ENCODE measurements at places on chromosomes 12 and 14.

DNA sequence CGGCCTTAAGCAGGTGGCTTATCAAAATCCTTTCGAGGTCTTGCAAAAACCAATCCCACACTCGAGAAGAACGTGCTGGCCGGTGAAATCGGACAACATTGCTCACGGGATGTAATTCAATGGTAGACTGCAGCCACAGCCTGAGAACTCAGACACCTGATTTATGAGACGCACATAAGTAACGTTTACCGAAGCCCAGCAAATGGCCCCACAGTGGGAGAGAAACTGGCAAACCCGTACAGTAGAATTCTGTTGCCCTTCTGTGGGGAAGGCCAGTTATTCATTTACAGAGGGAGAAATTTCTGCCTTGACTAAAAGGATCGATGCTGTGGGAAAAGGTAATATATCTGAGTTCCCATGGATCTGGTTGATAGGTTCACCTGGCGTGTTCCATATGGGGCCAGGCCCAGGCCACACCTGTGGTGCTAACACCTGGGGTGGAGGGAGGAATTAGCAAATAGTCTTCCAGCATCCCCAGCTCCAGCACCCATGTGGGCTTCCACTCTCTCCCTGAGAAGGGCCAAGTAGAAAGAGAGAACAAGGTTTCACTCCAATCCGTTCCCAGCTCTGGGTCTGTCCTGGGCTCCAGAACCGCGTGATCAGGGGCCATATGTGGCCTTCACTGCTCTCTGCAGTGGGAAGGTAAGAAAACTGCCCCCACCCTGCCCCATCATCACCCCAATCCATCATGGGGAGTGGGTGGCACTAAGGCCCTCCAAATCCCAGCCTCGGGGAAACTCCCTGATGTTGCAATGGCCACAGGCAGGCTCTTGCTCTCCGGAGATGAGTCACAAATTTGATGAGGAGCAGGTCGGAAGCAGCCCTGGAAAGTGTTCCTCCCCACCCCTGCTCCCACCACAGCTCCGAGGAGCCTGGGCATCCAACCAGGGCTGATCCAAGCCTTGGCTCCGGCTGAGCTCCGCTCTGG, 12.7 kb downstream of the BDKRB1 start:
- no peak for DNase-seq

DNA sequence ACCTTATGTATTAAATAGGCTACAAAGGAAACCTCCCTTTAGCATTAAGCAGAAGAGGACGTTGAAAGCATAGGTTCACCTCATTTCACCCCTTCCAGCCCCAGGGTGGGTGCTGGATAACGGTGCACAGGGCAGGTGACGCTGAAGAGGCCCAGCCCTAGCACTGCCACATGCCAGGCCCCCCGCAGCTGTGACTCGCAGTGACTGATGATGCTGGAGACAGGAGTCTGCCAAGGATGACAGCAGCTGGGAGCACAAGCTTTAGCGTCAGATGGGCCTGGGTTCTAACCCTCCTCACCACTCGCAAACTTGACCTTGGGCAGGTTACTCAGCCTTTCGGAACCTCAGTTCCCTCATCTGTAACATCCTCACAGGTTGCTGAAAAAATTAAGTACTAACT, 76.7 kb downstream of the TBK1 start:
- DNase-seq: no peak

GRCh38 chr14:70838076-70838475, 28.8 kb upstream of the MAP3K9 start:
- no peak for DNase-seq

- DNase-seq: no peak
Measured at GRCh38 chr12:25018146-25018545, 69.2 kb upstream of the BCAT1 start.

- DNase-seq: no peak
Measured at GRCh38 chr12:100414739-100415138, 57.9 kb downstream of the SLC17A8 start.

GRCh38 chr12:124466216-124467128, 100.9 kb downstream of the NCOR2 start:
- DNase-seq: peak; percentile 89

GRCh38 chr12:132465269-132466190, 24.4 kb upstream of the FBRSL1 start:
- no peak for DNase-seq
